Activated CD4-positive, alpha-beta T cell treated with anti-CD3 and anti-CD28 coated beads, Interleukin-2, amount 50 U/mL, for 1 hour (primary cell): ENCODE measurements at places on chromosomes 2 and 18.

DNA sequence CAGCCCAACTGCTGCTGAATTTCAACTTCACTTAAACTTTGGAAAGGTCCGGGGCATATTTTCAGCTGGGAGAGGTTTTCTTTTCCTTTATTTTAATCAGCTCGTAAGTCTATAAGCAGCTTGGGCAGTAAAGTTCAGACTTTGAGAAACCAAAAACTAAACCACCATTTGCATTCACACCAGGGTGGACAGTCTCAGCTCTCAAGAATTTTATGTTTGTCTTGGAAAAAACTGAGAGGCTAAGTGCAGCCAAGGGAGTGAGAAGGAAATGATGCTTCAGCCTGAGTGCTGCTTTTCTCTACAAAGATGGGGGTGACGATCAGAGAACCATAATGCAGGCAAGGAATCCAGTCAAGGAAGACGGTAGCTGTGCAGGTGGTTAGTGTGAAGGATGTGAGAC is 30.2 kb downstream of the MCFD2 start:
- no peak for DNase-seq

- no peak for DNase-seq
These were observed 99.1 kb downstream of the GREB1L start for GRCh38 chr18:21341141-21341540.

GRCh38 chr2:95018301-95018700 is 7.2 kb upstream of the MAL start:
- DNase-seq, result no peak

DNA sequence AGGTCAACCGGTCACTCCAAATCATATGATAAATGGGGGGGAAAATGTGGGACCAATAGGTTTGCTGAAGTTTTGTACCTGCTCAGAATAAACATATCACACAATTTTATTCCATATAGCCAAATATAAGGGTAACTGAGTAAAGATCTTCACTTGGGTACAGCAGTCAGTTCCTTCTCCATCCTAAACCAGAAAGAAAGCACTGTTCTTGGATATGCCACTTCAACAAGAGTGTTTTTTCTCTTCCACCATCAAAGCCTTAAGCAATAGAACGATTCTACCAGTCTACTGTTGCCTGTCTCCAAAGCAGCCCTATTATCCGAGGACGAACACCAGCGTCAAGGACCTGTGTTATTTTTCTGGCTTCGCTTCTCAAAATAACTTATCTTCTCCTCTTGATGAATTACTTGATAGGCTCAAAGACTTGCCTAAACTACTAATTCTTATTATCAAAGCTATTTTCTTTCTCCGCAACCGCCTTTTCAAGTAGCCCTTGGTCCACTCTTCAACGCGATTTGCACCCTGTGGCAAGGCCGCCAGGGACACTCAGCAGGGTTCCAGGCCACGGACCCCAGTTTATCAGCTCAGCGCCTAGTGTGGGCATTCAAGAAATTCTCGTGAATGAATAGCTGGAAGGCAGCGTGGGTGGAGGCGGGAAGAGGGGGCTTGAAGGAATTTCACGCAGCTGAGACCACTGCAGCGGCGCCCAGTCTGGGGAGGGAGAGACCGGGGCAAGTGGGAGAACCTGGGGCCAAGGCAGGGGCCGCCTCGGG is 646 bp downstream of the ALS2 start:
- no peak for DNase-seq

DNA sequence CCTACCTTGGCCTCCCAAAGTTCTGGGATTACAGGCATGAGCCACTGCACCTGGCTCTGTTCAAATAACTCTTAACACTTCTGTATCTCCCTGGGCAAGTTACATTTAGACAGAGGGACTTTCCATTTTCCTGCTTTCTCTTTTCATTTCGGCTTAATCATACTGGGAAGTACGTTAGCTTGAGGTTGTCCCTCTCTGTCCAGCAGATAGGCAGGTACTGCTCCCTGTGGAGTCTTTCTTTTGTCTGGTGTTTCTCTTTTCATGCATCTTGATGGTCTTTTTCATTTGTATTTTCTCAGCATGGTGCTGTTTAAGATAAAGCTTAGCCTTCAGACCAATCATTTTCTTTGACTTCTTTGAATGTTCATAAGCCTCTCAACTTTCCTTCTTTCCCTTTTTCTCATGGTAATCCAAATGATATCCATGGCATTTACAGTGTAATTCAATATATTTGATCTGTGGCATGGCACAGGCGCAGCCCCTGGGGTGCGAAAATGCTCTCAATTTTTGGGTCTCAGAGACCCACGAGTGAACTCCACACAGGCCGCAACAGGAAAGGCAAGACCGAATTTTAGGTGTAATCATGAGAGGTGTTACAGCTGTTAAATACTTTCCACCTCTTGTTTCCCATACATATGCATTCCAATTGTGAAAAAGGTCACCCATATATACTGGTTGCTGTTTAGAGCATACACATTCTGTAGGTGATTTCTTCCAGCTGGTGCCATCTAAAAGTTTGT is 99.9 kb upstream of the MYO3B start:
- DNase-seq, result no peak
